ENCODE measurements at places on chromosomes 7 and 10.
A peak's percentile ranks its signal among the peaks of the same experiment; 100 is the strongest.

DNA sequence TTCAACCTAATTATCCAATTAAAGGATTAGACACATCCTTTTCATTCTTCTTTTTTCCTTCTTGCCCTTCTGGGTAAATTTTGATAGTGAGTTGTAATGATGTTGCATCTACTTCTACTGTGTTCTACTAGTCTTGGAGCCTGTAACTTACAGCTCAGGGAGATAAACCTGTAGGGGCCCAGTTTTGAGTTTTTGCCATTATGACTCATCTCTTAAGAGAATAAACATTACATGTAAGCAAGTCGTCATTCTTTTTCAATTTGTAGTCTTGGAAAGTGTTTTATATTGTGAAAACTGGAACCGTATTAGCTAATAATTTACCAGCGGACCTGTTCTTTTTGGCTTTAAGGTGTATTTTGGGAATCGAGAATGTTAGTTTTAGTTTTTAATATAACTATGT is 89.7 kb upstream of the RPA3 start:
- peak; percentile 20 for DNase-seq

GRCh38 chr10:94183666-94184264 is 179.0 kb downstream of the NOC3L start:
- peak; percentile 51 for DNase-seq

- DNase-seq: no peak
Measured at GRCh38 chr10:87976101-87976743, 112.8 kb downstream of the PTEN start.

DNA sequence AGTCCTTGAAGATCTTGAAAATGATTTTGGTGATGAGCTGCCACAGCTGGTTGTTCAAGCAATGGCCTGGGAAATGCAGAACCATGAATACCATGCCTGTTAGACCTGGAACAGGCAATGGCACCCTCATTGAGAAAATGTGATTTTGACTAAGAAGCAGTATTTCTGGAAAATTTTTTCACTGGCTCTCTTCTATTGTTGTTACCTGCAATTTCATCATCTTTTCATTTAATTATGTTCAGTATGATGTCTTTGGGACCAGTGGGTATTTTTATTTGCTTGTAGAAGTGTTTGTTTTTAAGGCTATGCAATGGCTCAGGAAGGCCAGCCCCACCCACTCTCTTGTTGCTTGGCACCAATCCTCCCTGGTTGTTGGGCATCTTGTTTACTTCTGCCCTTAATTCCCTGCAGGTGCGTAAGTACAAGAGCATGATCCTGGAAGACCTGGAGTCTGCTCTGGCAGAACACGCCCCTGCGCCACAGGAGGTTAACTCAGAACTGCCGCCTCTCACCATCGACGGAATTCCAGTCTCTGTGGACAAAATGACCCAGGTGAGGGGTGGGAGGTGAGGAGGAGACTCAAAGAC is 78.6 kb downstream of the NRF1 start:
- DNase-seq: no peak

DNA sequence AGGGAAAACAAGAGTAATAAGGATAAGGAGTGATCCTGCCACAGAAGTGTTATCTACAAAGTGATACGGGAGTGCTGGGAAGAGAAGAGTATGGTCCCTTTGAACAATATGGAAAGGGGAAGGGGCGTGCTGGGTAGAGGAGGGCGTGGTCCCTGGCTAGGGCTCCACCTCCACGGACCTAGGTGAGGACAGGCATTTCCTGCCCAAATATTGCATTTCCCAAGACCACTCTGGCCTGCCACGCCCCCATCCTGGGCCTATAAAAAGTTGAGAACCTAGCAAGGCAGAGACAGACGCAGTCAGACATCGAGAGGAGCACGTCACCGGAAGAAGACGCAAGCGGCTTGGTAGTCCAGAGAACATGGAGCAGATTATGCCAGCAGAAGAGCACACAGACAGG is 22.8 kb downstream of the VSTM4 start:
- no peak for DNase-seq

GRCh38 chr10:50312464-50313437 is 61.4 kb upstream of the ASAH2 start:
- no peak for DNase-seq

- no peak for DNase-seq
Measured at GRCh38 chr10:89627830-89628229, 17.2 kb downstream of the PANK1 start.

- DNase-seq: peak; percentile 82
Measured at GRCh38 chr10:31353574-31353973, 34.6 kb downstream of the ZEB1 start.

DNA sequence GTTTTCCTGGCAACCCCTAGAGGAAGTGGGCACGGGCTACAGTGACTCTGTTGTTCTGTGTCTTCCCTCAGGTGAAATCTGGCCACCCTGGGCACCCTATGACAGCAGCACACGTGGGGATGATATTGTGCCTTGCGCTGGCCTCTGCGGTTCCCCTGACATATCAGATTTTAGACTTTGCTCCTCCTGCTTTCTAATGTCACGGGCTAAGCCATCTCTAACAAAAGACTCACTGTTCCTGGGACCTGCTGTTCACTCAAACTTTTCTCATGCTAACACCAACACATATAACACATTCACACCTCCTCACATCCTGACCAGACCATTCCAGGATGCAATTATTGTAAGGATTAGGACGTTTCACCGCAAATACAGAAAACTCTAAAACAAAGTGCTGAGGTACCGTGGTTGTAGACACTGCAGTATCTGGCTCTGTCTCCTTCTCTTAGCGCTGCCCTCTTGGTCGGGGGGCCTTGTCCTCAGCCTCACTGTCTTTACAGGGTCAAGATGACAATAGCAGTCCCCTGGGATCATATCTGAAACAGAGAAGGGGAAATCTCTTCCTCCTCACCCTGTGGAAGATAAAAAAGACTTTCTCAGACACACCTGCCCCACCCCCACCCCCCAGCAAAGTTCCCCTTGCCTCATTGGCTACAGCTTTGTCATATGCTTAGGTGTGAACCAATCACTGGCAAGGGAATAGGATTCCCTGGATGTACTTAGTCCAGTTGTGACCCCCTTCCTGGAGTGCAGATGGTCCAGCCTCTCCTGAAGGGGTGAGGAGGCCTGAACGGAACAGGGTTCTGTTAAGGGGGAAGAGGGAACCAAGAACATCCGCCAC is 14.1 kb downstream of the CHN2 start:
- no peak for DNase-seq

DNA sequence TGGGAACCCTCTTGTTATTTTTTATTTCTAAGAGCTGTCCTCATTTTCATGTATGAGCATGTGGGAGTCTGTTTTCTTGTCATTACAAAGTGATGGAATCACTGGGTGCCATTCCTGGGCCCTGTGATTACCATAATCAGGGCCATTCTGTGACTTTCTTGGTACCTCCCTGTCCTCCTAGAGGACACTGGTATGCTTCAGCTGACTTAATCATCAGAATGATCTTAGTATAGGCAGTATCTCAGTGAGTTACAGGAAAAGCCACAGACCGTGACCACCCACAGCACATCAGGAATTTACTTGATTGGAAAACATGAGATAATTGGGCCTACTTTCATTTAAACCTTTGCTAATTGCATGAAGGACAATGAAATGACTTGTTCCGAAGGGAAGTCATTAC is 7.2 kb downstream of the NOM1 start:
- no peak for DNase-seq

- no peak for DNase-seq
Measured at GRCh38 chr7:110944966-110945644, 145.8 kb upstream of the LRRN3 start.

DNA sequence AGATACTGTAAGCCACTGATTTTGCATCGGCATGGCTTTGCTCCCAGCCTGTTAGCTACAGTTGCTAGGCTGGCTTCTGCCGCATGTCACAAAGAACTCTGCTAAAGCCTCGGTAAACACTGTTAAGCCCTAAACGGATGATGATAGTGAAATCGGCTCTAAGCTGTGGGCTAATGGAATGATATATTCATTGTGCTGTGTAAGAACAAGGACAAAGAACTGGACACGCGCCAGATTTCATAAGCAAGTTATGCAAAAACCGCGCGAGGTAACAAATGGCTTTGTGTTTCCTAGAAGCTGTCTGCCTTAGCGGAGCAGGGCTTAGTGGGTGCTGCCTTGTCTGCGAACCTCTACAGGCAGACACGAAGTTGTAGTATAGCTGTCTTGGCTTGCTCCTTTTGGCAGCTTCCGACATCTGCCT is 331.3 kb upstream of the COBL start:
- DNase-seq: no peak

- peak; percentile 92 for DNase-seq
Measured at GRCh38 chr7:20596653-20597052, 18.8 kb upstream of the ABCB5 start.

DNA sequence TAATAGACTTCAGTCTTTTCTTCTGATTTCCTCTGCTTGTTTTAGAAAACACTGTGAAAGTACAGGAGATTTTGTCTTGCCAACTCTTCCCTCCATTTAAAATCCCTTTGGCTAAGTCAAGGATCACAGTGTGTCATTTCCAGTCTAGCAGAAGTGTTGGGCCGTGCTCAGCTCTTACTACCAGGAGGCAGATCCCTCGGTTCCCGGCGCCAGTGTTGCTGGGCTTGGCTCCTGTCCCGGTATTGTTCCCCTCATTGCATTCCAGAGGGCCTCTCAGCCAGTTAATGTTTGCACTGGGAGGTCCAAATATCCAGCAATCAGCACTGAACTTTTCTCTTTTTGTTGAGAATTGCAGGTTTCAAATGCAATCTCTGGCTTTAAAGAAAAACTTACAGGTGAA is 612.1 kb upstream of the MGMT start:
- DNase-seq: no peak

DNA sequence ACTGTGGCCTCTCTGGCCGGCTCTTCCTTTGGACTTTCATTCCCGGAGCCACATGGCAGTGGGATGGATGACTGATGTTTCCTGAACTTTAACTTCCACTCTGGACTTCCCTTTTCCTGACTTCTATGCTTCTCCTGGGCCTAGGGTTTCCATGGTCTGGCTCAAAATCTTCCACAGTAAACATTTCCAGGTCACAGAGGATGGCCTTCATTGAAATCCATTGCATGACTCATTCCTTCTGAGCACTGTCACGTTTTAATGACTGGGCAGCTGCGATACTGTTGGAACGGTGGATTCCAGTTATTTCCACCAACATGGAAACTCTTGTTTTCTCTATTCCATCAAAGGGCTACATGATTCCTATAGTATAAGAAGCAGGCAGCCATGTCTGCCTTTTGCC is 24.4 kb upstream of the ZNF273 start:
- DNase-seq: no peak

GRCh38 chr10:69516316-69516715 is 56.9 kb downstream of the NEUROG3 start:
- DNase-seq: peak; percentile 24

DNA sequence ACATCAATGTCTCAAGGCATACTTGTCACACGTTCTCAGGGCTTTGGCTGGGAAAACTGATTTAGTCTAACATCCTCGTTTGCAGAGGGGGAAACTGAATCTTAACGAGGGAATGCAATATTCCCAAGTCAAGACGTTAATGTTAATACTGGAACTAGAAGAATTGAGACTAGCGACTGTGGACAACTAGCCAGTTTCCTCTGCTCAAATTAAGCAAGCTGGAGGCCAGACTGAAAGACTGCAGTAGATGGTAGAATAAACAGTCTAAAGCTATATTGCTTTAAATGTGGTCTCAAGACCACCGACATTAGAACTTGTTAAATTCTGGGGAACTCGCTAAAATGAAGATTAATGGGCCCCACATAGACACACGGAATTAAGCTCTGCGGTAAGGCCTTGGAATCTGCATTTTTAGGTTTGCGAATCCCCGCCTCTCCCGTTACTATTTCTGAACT is 639 bp upstream of the TFAM start:
- DNase-seq: no peak

Measured in RKO (cell line).